ENCODE measurements at places on chromosomes 5 and 9.

DNA sequence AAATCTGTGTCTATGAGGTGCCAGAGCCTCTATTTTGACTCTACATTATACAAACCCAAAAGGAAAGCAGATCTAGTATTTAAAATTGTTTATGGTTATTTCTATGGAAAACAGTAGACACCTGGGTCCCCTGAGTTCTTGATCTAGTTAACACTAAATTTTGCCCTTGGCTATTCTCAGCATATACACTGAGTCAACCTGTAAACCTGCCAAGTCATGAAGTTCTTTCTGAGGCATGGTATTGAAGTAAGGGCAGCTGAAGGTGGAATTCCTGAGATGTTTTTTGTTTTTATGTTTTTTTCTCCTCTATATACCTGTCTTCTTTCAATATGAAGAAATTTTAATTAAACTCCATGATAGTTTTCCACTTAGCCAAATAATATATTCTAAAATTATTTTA lies 120.2 kb downstream of the PDE4D start:
- no peak for DNase-seq

- DNase-seq: no peak
Observed at GRCh38 chr5:179868541-179868940, 9.9 kb upstream of the MRNIP start.

DNA sequence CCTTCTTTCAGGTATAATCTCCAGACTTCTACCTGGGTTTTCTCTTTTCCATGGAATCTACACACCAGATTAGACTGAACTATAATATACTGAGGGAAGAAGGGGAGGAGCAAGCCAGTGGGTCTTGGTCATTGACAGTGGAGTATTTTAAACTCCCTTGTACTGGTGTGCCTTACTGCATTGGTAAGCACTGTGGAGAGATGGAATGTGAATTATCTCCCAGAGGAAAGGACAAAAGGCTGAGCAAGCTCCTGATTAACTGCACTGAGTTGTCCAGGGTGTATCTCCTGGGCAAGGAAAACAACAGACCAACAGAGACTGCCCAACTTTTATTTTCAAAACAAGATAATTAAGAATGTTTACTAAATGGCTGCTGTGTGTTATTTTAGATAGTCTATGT lies 29.8 kb upstream of the SLCO6A1 start:
- no peak for DNase-seq

GRCh38 chr9:131635285-131635684 lies 90.0 kb downstream of the PRRT1B start:
- DNase-seq: peak; percentile 49

GRCh38 chr5:180643191-180643851 lies 6.1 kb downstream of the FLT4 start:
- no peak for DNase-seq

DNA sequence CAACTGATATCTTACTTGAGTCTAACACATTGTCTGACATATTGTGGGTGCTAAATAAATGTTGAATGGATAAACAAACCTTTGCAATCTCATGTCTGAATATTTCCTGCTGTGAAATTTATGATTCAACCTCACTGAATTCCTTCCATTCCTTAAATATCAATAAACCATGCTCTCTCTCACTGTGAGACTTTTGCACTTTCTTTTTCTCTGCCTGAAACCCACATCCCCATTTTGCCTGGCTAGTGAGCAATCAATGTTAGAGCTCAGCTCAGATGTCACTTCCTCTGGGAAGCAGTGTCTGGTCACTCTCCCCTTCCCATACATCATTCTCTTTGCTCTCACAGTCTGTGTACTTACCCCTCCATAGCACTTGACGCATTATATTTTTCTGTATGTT lies 383.7 kb upstream of the TRPC7 start:
- DNase-seq: no peak

GRCh38 chr9:69331444-69331843 lies 6.4 kb downstream of the ENTREP1 start:
- no peak for DNase-seq

GRCh38 chr5:172478256-172478655 lies 23.9 kb upstream of the SH3PXD2B start:
- DNase-seq: no peak

GRCh38 chr9:3914416-3914815 lies 385.5 kb downstream of the GLIS3 start:
- DNase-seq: no peak

- no peak for DNase-seq
Observed at GRCh38 chr5:107580889-107581820, 89.6 kb downstream of the EFNA5 start.

DNA sequence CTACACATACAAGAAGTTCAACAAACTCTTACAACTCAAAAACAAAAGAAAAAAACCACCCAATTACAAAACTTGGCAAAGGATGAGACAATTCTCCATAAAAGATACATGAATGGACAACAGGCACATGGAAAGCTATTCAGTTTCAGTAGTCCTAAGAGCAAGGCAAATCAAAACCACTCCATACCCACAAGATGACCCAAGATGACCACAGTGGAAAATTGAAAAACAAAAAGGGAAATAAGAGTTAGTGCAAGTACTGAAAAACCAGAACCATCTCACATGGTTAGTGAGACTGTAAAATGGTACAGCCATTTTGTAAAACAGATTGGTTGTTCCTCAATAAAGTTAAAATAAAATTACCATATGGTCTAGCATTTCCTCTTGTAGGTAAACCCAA lies 287.1 kb upstream of the CDH9 start:
- no peak for DNase-seq

GRCh38 chr9:116594547-116594946 lies 92.6 kb upstream of the TRIM32 start:
- DNase-seq: no peak

GRCh38 chr9:132327537-132327936 lies 27.2 kb downstream of the SETX start:
- DNase-seq: no peak

DNA sequence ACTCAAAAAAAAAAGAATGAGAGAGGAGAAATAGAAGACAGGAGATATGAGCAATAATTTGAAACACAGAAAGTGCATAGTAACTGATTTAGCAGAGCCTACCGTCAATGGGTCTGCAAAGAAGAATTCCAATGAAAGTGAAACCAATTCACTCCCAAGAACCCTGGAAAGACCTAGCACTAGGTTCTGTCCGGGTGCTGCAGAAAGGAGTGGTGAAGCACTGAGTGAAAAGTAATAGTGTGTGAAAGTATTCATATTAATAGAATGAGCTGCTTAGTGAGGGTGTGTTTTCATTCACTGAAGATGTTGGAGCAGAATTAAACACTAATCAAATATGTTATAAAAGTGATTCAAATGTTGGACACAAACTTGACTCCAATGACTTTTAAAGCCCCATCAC lies 51.3 kb upstream of the SLC30A5 start:
- DNase-seq: no peak

DNA sequence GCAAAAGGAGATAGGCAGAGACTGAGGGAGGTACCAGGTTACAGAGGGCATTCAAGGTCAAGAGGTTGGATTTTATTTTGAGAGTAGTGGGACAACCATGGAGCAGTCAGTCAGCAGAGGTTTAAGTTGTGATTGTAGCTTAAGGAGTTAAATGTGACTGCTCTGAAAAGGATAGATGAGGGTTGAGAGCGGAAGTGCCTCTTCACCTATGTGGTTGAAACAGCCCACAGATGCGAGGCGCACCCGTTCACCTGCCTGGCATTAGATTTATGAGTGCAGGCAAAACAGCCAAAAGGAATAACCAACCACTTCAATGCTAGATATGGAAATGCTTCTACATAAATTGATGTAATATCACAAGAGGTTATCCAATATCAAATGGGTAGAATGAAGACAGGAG lies 8.4 kb downstream of the ZNF474 start:
- no peak for DNase-seq

DNA sequence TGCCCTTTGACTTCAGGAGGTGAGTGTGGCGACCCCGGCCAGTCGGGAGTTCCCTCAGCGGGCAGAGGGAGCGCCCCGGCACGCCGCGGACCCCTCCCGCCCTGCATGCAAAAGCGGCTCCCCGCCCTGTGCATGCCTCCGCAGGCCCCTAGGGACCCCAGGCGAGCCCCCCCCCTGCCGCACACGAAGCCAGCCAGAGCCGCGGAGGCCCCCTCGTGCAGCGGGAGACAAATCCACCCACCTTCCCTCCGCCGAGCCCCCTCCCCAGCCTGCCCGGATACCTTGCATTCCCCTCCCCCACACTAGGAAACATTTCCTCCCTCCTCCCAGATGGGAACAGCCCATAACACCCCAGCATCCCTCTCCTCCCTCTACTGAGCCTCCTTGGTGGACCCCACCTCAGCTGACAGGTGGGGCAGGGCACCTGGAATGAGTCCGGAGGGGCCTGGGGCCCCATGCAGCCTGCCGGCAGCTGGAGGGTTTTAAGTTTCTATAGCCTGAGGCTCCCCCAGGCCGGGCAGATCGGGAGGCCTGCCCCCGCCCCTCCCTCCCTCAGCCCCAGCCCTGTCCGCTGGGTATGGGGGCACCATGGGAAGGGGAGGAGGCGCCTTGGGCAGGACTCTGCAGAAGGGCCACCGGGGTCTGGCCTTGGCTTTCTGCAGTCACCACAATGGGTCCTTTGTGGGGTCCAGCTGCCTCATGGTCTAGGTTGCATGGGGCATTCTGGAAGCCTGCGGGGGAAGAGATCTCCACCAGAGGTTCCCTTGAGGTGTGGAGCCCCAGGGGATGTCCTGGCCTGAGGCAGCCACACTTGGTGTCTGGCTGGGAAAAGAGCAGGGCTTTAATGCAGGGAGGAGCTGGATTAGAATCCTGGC lies 601 bp downstream of the ERGIC1 start:
- DNase-seq: no peak

GRCh38 chr5:176822041-176822792 lies 11.9 kb downstream of the UNC5A start:
- no peak for DNase-seq

GRCh38 chr5:151617841-151618710 lies 26.9 kb upstream of the FAT2 start:
- no peak for DNase-seq

- no peak for DNase-seq
Observed at GRCh38 chr5:148965511-148966265, 97.2 kb downstream of the SH3TC2 start.

DNA sequence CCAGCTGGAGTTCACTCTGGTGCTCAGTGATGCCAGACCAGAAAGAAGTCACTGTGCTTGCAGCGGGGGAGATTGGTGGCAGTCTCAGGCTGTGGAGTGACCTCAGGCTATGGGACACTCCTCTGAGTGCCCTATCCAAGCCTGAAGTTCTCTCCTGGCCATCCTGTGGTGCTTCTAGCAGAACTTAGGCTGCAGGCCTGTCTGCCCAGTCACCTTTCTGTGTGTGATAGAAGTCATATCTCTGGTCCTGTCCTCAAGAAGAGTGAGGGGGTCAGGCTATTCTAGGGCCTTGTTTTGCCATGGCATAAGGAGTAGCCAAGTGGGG lies 9.3 kb downstream of the PDLIM4 start:
- DNase-seq: no peak

DNA sequence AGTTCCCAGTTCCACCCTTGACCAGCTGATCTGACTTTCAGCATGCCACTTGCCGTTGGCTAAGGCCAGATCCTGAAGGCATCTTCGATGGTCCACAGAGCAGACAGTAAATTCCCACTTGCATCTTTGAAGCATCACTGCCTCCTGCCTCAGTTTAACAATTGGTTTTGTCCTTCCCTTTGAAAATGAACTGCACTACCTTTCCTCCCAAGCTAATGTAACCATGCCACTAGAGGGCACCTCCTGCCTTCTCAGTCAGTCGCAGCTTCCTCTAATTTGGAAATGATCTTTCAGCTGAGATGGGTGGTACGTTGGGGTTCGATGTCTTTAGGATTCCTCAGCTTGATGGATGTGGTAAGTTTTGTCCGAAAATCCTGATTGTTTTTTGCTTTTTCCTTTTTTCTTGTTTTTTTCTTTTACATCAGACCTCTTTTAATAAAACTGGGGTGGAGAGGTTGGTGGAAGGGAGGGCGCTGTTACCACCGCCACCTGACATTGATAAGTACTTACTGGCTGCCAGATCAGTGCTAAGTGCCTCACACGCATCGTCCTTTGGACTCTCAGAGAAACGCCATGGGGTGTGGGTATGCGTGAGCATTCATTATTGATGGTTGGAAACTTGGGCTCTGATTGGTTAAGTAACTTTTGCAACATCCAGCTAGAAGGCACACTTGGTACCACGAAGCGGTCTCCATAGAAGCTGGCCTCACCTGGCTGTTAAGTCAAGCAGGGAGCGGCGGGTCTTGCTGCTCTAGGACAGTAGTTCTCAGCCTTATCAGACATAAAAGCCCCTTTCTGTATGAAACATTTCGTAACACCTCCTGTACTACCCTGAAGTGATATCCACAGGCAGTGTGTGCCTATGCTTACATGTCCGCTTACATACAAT lies 16.9 kb downstream of the PTTG1 start:
- DNase-seq: no peak

Measured in activated CD8-positive, alpha-beta memory T cell treated with anti-CD3 and anti-CD28 coated beads for 1 hour (primary cell).